ENCODE measurements at places on chromosomes 16 and 17. TPM values are rescaled to one million over a fixed set of nuclear protein-coding genes. Genes with fewer than 3 reads are reported as not detected.
A peak's percentile ranks its signal among the peaks of the same experiment; 100 is the strongest.

Gene MARVELD3
- 0.88 TPM for total RNA-seq

DNA sequence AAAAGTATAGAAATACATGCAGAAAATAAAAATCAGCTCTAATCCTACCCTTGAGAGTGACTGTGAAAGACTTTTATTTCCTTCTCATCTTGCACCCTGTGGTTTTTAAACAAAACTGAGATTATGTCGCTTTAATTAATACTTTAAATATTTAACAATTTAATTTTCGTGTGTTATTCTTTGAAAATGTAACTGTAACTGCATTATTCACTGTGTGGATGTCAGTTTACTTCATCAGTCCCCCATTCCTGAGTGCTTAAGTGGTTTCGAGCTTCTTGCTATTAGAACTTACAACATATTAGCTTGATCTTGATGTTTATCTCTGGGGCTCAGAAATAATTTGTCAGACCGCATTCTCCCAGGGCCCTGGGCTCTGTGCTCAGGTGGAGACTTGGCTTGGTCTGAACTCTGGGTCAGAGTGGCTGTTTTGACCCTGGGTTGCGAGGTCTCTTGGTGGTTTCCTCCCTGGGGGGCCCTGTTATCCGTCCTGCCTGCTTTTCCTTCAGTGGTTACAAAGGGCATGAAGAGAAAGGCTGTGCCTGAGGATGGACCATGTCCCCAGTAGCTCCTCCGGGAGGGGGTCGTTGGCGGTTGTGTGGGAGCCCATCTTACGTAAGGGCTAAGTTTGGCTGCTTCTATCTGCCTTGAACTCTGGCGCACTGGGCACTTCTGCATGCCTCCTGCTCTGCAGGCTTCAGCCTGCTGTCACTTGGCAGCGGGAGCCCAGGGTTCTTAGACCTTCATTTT, 25.7 kb downstream of the AKAP1 start:
- no peak for DNase-seq

GRCh38 chr16:54242199-54242598, 44.4 kb downstream of the IRX3 start:
- DNase-seq = peak; percentile 18

Gene OTOP3
- total RNA-seq = not detected
